ENCODE measurements at places on chromosomes 7 and 10.

- no peak for DNase-seq
These were observed 19.0 kb upstream of the RHOBTB1 start for GRCh38 chr10:60962946-60963345.

DNA sequence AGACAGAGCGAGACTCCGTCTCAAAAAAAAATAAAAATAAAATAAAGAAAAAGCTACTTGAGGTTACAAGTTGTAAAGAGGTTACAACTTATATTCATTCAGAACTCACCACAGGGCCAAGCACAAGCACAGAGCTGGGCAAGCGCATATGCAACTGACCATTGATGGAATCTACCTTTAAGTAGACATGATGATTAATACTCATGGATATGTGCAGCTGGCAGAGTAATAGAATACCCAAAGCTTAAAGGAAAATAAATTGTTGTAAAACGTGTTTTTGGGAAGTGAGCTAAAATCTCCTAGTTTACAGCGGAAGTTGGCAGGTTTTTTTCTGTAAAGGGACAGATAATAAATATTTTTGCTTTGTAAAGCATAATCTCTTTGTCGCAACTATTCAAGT lies 111.6 kb downstream of the TMEM168 start:
- no peak for DNase-seq

DNA sequence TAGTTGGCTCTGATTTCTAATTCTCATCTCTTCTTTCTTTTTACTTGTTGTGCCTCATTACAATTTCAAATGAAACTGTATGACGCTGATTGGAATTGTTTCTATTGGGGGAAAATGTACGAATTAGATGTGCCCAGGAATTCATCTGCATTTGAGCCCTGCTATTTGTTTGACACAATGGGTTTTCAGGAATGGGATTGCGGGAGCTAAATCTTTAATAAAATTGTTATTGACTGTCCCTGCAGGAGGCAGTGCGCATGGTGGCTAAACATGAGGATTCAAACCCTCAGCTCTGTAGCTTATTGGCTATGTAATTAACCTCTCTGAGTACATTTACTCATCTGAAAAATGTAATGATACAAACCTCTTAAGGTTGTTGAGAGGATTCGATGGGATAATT lies 181.6 kb downstream of the NXPH1 start:
- DNase-seq, result no peak

DNA sequence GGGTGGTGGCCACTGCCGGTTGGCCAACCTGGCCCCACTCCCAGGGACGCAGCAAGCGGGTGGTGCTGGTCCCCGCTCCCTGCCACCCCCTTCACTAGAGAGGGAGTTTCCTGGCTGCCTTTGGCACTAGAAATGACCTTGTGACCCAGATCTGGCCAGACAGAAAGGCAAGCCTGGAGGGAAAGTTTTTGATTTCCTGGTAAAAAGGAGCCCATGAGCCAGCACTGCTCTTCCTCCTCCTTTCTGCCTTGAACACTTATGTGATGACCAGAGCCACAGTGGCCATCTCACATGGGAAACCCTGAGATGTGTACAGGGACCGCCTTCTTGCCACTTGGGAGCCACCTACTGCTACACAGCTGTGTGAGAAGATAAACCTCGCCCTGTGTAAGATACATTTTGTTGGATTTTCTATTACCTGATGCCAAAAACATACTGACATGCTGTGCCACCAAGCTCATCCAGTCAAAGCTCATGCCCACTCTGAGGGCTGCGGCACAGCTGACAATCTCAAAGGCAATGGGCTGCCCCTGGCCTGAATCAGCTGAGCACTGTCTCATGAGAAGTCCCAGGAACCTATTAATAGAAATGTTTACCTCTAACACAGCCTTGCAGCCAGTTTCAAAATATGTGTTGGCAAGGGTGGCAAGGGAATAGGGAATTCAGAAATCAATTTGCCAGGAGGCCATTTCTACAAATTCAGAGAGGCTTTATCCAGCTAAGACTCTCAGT lies 94.0 kb downstream of the CYTH3 start:
- no peak for DNase-seq

GRCh38 chr7:150867605-150868004 lies 15.3 kb downstream of the AOC1 start:
- DNase-seq, result no peak

- no peak for DNase-seq
These were observed 34.6 kb downstream of the UNCX start for GRCh38 chr7:1267016-1267900.

DNA sequence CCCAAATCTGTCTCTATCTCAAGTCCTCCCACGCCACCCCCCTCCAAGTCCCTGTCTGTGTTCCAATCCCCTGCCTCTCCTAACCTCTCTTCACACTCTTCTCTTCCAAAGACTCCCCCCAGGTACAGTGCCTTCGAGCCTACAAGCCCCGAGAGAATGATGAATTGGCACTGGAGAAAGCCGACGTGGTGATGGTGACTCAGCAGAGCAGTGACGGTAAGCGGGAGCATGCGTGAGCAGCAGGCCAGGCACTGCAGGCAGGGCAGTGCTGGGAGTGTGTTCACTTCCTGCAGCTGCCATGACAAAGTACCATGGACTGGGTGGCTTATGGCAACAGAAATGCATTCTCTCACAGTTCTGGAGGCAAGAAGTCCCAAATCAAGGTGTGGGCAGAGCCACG lies 23.4 kb downstream of the ARHGEF5 start:
- no peak for DNase-seq

GRCh38 chr7:30436518-30436917 lies 42.1 kb downstream of the NOD1 start:
- DNase-seq, result no peak

DNA sequence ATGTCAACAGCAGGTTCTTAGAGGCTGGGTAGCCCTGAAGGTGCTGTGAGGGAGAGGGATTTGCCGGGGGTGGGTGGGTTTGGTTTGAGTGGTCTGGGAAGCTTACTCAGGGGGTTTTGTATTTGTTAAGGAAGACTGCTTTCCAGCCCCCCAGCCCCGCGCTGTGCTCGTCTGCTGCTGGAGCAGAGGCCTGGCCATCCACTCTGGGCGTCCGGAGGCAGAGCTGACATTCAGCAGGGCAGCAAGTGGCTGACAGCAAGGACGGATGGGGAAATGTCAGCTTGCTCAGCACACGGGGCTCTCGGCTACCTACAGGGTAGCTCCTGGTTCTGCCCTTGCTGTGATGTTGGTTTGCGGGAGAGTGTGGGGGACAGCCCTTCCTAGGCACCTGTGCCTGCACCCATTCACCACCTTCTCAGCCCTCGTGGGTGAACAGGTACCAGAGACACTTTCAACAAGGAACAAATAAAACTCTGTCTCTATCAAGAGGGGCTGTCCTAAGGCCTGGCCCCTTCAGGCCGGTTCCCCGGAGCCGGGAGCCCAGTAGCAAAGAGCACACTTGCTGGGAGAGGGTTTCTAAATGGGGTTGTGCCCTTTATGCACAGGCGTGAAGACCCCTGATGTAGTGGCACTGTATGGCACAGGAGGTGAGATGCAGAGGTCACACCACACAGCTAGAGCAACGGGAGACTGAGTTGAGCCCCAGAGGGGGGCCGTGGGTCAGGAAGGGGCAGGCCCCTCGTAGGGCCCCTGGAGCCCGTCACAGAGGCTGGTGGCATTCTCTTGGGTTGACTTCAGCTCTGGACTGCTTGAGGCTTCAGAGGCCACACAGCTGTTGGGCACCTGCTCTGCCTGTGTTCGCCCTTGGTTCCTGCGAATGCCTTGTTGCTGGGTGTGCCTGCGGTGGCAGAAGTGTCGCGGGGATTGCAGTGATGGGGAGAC lies 72.2 kb upstream of the SHH start:
- DNase-seq, result no peak

DNA sequence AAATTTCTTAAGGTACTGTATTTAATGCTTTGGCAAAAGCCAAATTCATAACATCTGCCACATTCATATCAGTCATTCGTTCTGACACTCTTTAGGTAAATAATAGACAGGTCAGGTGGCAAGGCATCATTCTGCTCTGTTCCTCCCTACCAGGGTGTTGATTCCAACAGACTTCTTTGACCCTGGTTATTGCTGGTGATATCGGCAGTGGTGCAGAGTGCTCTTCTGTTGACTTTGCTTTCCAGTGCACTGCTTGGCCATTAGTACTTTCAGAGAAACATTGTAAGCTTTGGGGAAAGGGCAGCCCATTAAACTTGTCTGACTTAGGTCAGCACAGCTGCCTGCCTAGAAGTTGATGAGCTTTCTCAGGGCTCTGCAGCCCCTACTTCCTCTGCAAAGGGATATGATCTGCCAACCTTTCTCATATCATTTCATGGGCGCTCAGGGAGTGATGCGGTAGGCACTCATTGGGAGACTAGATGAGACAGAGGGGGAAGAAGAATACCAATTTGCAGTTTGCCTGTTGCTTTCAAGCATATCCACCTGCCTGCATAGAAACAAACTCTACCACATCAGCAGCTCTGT lies 139.3 kb downstream of the LRRC4 start:
- no peak for DNase-seq

DNA sequence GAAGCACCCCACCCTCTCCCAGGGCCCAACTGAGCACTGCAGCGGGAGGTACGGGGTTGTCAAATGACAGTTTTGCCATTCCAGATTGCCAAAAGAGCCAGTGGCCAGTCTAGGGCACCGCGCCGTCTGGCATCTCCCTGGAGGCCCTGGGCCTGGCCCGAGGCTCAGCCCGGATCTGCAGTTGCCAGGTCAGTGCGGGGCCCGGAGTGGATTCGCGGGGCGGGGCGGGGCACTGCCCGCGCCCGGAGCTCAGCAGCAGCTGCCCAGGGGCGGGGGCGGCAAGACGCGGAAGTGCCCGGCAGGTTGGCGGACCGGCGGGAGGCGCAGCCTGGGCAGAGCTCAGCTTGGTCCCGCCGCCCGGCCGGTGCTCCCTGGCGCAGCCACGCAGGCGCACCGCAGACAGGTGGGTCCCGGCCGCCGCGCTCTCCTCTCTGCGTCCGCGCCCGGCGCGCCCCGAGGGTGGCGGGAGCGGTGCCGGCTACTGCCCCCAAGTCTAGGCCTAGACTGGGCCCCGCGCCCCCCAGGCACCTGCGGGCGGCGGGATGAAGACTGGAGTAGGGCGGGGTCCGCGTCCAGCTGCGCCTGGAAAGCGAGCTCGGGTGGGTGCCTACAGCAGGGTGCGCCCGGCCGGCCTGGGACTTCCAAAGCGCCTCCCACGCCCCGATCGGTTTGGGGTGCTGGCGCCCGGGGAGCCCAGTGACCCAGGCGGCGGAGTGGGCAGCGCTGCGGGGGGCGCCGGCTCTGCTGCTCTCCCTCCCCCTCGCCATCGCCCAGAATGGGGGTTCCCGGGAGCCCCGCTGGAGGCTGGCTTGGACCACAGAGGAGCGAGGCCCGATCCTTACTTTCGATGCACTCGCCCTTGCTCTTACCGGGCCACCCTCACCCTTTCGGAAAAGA lies at the start of gene IRF5:
IRF5 (plus strand) TSS at position 281 of the 897 bp plus-strand sequence. CDS start 4,155 bp downstream, outside the sequence.
- no peak for DNase-seq

DNA sequence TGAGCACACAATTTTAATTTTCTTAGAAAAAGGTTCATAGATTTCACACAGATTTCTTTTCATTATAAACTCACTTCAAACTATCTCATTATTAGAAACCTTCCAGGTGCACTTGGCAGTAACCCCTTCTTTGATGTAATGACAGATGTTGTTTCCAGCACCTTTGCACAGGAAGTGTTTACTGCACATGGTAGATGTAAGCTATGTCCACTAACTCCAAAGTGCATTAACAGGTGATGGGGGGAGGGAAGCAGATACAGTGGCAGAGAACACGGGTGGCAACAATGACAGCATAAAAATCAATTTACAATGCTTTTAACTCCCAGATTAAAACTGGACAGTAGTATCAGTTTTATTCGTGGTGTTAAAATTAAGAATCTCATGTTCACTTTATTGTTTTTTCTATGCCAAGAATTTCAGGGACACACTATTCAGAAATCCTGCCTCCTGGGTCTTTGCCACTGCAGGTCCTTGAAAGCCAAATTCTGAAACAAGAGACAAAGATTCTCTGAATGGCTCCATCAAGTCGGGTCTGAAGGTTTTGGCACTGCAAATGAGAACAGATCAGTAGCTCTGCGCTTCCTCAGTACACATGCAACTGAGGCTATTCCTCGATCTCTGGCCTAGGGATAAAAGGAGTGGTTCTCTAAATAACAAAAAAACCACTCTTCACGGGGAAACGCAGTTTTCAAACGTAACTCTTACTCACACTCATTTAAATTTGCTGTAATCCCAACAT lies 187.7 kb downstream of the JAZF1 start:
- DNase-seq, result no peak

- no peak for DNase-seq
These were observed 18.0 kb upstream of the INPP5A start for GRCh38 chr10:132519382-132520176.

DNA sequence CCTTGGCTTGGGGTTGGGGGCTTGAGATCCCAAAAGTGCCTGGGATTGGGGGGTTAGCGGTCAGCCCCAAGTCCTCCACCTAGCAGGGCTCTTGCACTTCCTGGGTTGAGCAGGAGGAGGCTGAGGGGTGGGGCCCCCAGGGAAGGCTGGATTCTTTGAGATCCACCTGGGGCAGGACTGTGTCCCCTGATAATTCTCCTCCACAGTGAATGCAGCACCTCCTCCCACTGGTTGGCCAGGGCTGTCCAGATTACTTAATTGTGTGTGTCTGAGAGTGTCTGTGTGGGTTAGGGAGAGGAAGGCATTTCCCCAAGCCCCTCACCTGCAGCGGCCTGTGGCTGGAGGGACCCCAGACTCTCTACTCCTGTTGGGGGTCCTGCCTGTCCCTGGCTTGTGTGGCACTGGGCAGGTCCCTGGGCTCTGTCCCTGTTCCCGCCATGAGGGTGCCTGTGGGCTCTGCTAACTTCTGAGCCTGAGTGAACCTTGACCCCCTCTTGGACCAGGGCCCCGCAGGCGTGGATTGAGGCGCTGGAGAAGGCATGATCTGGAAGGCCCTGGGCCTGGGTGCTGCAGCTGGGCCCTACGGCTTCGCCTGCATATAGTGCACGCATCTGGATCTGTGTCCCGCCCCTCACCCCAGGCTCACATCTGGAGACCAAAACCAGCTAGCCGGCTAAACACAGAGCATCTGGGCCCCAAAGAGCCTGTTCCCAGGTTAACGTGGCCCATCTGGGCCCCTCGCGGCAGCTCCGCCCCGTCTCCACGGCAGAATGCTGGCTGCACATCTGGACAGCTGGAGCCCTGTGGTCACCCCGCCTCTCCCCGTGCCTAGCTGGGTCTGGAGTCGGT lies 10.4 kb downstream of the TMEM270 start:
- no peak for DNase-seq

DNA sequence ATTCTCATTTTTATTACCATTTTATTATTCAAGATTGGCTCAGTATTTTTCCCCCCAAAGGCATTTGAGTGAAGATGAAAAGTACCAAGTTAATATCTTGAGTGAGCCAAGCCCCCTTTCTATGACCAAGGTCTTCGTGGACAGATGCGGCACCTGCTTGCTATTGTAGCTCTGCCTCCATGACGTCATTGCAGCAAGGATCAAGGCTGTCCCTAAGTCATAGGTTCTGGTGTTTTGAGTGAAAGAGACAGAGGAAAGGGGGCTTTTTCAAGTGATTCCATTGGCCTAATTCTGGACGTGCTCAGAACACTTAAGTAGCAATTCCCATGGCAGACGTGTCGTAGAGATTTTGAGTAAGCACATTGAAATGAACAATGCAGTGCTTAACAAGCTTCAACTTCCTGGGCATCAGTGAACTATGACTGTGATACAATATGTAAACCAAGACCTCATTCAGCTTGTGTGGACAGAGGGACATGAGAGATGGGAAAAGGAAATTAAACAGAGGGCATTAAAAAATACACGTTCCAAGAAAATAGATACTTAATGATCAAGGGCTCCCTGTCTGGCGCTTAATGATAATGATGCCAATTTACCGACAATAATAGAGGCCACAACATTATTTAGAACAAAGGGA lies 248.7 kb upstream of the NPVF start:
- DNase-seq, result no peak

- DNase-seq, result no peak
These were observed 239.9 kb upstream of the KCND2 start for GRCh38 chr7:120033114-120033513.

Measured in stimulated activated CD8-positive, alpha-beta memory T cell treated with anti-CD3 and anti-CD28 coated beads, Interleukin-15, amount 100 ng/mL, for 48 hours (primary cell).